ENCODE measurements at places on chromosomes 2 and 18.

- DNase-seq = no peak
Observed at GRCh38 chr2:133836691-133837345, 268.6 kb upstream of the NCKAP5 start.

GRCh38 chr2:112255875-112256274, 1.0 kb upstream of the ZC3H8 start:
- DNase-seq = no peak

DNA sequence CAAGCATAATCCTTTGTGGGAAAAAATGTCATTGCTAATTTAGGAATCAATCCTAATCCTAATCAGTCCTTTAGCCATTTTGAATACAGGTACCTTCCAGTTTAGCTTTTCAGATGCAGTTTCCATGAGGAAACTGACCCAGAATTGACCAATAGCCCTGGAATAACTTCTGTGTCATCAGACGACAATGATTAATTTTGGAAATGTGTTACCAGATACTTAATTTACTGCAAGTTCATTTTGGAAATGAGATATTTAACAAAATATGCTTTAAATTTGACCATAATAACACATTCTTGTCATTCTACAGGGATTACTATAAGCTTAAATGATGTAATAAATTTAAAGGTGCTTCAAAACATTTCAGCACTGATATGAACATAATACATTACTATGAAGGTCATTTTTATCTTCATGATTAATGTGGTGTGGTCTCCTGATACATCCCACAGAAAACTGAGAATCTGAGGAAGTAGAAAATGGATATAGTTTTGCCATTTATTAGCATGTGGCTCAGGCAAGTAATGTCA, 129.8 kb upstream of the SH3BP4 start:
- no peak for DNase-seq

DNA sequence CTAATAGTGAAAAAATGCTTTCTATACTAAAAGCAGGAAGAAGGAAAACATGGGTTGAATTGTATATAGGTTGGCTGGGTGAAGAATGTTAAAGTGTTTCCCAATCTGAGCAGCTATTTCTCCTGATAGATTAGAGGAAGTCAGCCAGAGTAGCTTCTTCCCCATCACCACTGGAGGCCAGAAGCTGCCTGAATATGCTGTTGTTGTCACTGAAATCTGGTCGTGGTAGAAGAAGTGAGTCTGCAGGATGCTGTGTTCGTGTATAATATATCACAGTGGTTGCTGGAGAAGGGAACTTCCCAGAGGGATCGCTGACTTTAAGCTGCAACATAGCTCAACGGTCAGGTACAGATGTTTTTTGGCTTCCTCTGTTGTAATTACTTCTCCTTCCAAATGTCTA, 247.5 kb upstream of the LRATD1 start:
- no peak for DNase-seq

GRCh38 chr2:54528311-54528955, 72.3 kb downstream of the SPTBN1 start:
- DNase-seq = no peak

- no peak for DNase-seq
Observed at GRCh38 chr2:40451918-40452605, at the start of gene SLC8A1. Gene SLC8A1, minus strand, starts transcription at chr2:40452090.

GRCh38 chr2:241860184-241861078, 1.7 kb upstream of the PDCD1 start:
- DNase-seq = no peak

DNA sequence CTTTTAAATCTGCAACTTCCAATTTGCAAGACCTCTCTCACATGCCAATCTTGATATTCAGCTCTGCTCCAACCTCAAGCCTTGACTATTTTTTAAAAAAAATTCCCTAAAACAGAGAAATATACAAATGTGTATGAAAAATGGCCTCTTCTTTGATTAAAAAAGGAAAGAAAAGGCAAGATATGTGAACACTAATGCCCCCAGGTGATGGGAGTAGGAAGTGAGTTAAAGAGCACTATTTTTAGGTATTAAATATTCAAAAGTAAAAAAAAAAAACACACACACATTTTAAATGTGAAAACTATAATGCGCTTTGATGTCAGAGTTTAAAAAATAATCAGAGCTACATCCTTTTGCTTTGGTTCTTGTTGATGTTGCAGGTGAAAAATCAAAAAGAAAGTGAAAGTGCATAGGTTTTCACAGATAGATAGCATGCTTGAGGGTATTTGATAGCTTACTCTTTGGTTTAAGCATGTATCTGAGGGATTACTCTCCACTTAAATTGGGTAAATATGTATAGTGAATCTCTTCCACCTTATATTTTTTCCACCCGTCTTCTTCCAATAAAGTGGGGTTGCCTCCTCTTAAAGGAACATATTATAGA, 406.0 kb upstream of the POU3F3 start:
- DNase-seq = no peak

- DNase-seq = peak; percentile 77
Observed at GRCh38 chr18:62420513-62421209, 95.6 kb downstream of the TNFRSF11A start.

- DNase-seq = no peak
Observed at GRCh38 chr2:227462972-227463931, 8.7 kb upstream of the AGFG1 start.

DNA sequence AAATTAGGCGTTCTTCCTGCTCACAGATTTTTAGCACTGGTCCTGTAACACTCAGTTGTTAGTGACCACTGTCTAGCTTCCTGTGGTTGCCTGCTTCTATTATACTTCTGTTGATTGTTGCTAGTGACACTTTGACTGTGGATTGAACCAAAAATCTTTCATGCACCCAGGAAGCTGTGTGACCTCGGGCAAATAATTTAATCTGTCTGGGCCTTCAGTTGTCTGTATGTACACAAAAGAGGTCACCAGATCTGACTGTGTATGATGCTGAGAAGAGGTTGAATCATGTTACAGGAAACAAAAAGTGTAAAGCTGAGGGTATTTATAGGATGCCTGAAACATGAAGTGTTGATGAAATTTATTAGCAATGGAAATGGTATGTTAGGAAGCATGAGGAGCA, 12.7 kb downstream of the ICOS start:
- DNase-seq = no peak

DNA sequence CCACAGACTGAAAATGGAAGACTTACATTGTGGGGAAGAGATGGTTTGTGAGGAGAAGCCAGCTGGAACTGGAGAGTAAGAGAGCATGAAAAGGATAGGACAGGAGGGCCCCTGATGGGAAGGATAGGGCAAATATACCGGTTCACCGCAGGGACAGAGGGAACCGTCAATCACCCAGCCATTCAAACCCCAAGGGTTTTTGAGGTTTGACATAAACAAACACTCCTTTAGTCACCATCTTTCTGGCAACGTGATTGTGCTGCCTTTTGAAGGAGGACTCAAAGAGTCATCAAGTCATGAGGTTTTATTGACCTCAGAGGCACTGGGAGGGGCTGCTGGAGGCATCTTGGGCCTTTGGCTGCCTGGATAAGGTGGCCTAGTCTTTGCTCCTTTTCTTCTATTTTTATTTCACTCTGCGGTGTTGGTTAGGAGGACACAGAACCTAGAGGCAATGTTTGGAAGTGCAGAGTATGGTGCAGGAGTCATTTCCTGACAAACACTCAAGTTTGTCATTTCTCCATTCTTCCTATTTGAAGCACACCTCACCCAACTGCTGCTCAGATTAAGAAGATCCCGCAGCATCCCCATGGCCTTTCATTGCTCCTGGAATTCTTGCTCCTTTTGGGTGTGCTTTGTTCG, 487.3 kb upstream of the SPRED2 start:
- DNase-seq = no peak

DNA sequence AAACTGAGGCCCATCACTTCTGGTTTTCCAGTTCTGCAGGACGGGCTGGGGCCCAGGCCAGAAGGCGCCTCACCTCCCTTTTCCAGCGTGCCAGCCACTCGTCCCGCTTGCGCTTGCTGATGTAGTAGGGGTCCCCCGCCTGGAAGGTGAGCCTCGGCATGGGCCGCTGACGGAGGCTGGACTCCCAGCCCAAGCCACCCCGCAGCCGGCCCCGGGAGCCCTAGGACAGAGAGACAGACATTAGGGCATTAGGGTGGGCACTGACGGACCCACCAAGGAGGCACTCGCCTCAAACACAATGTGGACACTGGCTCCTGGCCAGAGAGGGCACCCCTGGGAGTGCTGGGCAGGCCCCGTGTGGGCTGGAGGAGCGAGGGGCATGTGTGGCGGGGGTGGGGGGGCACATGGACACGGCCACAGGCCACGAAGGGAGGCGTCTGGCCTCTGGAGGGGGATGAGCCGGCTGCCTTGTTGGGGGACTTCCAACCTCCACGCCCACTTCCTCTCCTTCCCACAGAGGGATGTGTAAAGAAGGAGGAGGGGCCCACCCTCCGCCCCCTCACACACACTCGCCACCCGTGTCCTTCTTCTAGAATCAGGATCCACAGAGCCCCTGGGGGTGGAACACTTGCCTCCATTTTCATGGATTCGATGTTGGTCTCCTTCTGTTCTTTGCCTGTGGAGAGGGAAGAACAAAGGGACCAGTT, 66.7 kb downstream of the DNMT3A start:
- peak; percentile 75 for DNase-seq

DNA sequence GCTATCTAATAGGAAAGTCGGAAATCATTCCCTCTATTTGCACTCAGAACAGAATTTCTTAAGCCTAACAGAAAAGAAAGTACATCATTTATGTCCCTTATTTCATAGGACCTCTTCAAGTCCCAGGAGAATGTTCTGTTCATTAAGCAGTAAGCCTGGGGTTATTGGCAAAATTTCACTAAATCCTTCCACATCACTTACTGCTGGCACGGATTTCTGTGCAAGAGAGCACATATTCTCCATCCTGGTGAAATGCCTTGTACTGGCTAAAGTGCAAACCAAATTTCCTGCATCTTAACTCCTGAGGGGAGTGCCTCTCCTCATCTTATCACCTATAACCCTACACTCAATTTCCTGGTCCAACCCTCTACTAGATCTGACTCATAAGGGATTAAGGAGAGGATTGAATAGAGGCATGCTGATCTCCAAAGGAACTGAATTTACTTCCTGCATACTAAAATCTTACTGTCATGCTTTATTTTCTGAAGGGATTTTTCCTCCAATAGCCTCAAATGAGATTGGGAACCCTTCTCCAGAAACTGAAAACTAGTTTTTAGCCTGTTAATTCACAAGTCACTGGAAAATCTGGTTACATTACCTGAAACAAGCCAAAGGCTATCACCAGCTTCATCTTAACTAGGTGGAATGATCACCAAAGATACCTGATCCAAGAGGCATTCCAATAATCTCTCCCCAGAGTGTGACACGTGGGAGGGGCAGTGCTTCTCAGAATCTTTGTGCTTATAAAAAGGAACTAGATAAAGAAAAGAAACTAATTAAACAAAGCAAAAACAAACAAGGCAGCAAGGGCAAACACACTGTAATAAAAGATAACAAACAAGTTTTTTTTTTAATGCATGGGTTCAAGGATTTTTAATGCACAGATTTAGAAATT, 311.1 kb downstream of the NR4A2 start:
- DNase-seq = no peak

DNA sequence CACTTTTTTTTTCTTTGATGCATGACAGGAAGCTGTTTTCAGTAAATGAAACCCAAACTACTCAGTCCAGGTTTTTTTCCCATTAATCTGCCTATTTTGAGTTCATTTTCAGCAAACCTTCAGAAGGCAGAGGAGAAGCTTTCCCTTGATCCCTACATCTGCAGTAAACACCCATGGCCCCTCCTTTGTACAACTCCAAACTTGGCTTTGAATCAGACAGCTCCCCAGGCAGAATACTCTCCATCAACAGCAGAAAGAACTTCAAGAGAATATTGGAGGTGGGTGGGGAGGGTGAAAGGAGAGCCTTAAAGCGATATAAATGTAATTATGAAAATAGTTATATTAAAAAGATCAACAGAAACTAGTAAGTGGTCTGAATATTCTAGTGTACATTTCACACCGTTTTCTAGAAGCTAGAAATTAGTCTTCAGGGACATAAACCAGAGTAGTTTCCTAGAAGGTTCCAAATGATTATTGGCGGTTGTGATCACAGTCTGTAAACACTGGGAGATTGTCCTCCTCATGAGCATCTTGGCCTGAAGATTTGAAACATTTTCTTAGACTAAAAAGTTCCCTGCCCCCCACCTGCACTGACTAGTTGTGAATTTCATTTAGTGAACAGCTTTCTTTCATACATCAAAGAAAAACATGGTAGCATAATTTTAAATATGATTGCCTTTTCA, 75.1 kb upstream of the STK39 start:
- DNase-seq = no peak

DNA sequence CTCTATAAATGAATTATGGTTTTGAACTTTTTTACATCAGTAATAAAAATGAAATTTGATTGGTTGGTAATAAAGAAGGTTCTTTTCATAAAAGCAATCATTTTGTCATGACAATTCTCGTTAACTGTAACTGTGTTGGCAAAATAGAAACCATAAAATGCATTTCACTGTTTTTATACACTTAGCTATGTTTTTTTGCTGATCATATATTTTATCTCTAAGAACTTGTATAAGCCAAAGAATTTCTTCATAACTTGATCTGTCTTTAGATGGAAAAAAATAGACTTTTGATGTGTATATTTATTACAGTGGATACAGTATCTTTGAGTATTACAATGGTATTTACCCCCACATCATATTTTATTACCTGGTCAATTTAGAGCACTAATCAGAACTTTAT, 9.7 kb downstream of the MTX2 start:
- no peak for DNase-seq

DNA sequence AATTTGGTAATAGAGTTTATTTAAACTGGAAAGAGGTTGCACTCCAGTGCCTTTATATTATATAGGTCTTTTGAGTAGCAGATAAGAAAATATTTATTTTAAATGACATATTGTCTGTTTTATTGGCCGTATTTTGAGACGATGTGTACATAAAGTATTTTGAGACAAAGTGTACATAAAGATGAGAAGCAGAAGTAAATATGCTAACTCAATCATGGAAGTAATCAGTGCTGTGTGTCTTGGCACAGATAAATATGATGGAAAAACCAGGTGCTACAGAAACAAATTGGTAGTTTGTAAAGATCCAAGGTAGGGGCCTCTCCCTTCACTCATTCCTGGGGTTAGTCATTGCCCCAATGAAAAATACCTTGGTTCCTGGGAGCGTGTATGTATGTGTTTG, 382.9 kb downstream of the DSEL start:
- DNase-seq = no peak

GRCh38 chr2:218369330-218369729, 12.7 kb downstream of the CATIP start:
- DNase-seq = no peak

DNA sequence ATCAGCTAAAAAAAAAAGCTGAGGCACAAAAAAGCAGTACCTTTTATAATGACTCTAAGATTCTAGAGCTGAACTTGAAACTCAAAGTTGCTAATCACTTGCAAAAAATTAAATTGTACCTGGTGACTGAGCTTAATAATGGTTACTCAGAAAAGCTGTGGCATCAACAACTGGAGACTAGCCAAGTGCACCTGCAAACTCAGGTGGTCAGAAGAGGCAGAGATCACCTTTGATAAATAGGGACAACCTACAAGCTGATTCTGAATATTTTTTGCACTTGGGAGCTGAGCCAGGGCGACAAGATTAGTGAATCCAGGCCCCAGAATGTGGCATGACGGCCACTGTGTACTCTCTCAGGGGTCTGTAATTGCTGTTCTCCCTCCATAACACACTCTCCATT, 3.0 kb downstream of the ABHD3 start:
- DNase-seq = no peak
